ENCODE measurements at places on chromosomes 12 and 14. TPM values are rescaled to one million over a fixed set of nuclear protein-coding genes. Genes with fewer than 3 reads are reported as not detected.

- no peak for DNase-seq
Observed at GRCh38 chr14:103232031-103232808, 101.8 kb upstream of the EIF5 start.

GRCh38 chr12:3655328-3655900 lies 97.5 kb downstream of the CRACR2A start:
- DNase-seq, result peak; percentile 68

The CMA1 gene
- not detected for total RNA-seq

The EMP1 gene
- 1.7 TPM for total RNA-seq

Measured in cardiac muscle cell (in vitro differentiated cells and primary cell).